ENCODE measurements at places on chromosomes 2 and 18. TPM values are rescaled to one million over a fixed set of nuclear protein-coding genes. Genes with fewer than 3 reads are reported as not detected.

DNA sequence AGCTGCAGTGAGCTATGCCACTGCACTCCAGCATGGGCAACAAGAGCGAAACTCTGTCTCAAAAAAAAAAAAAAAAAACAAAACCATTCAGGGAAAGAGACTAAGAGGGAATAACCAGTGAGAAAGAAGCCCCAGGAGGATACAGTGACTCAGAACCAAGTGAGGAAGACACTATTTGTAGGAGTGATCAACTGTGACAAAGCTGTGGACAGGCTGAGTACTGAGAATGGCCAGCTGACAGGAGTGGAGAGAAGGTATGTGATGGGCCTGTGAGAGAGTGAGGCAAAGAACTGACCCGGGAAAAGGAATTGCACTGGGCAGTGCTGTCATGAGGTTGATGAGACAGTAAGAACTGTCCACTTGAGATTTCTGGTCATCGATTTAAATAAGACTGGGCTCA is 6.7 kb upstream of the LCT start:
- no peak for DNase-seq

ASNSD1 gene
- 35.4 TPM for total RNA-seq

RNASEH1 gene
- total RNA-seq = 41.7 TPM

- DNase-seq = no peak
Observed at GRCh38 chr2:189337656-189338055, 103.6 kb upstream of the WDR75 start.

DNA sequence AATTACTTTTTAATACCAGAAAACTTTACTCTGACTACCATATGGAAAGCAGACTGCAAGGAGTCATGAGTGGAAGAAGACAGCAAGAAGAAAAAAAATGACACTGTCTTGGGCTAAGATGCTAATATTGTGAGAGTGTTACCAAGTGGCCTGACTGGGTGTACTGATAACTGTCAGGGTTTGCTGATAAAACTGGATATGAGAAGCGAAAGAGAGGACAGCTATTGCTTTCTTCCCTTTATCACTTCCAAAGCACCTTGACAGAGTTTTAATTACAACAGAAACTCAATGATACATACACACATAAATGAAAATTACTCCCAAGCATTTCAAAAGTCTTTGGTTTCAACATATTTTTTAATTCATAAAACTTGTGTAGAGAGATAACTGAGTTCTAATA is 368.5 kb downstream of the ZEB2 start:
- DNase-seq = no peak

- no peak for DNase-seq
Observed at GRCh38 chr18:57294547-57294946, 57.8 kb upstream of the ST8SIA3 start.

- no peak for DNase-seq
Observed at GRCh38 chr18:32772581-32773381, at the start of gene KLHL14. KLHL14 (minus strand) TSS chr18:32773023; CDS start chr18:32770591, 2,432 bp downstream.

- no peak for DNase-seq
Observed at GRCh38 chr18:70024829-70025228, 77.2 kb upstream of the CD226 start.

BOLL gene
- not detected for total RNA-seq

FAM237A gene
- not detected for total RNA-seq

PRPF40A gene
- 321 TPM for total RNA-seq

DNA sequence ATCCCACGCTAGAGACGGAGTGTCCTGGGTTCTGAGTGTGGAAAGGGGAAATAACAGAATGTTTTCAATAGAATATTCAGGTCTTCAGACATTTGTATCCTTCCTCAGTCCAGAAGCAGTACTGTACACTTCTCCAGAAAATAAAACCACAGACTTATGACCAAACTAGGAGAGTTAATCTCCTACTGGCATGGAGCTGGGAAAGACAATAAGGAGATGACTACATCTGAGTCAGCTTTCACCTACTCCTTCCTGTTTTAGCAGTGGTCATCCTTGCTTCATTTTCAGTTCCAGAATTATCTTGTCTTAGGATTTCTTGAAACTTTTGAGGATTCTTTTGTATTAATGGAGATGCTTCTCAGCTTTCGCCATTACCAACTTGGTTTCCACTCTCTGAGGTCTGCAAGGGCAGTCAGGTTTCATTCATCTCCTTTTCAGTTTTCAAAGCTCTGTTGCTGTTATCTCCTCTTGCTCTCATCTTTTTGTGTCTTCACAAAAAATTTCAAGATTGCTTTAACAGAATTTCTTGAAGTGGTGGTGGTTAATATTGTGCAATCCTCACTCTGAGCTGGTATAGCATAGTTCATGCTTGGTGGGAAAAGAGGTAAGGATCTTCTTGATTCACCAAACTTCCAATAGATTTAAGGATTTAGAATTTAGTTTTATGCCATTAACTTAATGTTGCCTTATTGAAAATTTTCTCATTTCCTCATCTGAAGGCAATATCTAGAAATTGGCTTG is 23.7 kb upstream of the NR4A2 start:
- DNase-seq = no peak

DNA sequence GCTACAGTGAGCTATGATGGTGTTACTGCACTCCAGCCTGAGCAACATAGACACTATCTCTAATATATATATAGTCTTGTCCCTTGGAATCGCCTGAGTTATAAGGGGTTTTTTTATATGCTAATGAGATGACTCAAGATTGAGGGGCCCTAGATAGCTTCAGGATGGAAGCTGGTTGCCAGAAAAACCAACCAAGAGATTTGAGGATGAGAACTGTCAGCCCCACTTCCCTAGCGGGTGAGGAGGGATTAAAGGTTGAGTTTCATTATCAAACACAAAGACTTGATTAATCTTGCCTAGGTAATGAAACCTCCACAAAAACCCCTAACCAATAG is 12.6 kb upstream of the GALM start:
- no peak for DNase-seq

LIMS4 gene
- not detected for total RNA-seq

GRCh38 chr2:64325477-64325851 is 128.5 kb upstream of the LGALSL start:
- no peak for DNase-seq

GRCh38 chr18:28725876-28726275 is 548.9 kb upstream of the CDH2 start:
- no peak for DNase-seq

- no peak for DNase-seq
Observed at GRCh38 chr2:231679908-231680284, 28.4 kb upstream of the PTMA start.

SNTG2 gene
- not detected for total RNA-seq

GRCh38 chr18:68937029-68937599 is 139.2 kb downstream of the CCDC102B start:
- no peak for DNase-seq

GRCh38 chr2:69087912-69088240 is 74.9 kb downstream of the ANTXR1 start:
- DNase-seq = no peak

TMEM237 gene
- total RNA-seq = 153 TPM

DNA sequence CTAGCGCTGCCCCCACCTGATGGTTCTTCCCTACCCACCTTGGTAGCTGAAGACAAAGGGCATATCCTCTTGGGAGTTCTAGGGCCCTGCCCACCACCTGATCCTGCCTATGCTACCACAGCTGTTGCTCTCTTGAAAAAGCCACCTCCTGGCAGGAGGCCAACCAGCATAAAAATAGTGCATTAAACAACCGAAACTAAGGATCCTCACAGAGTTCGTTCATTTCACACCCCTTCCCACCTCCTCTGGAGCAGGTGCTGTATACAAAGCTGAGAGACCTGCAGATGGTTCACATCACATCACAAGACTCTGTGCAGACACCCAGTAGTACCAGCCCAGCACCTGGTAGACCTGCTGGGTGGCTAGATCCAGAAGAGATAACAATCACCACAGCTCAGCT is 1348.0 kb upstream of the TMEFF2 start:
- DNase-seq = no peak

OSBPL6 gene
- 3.4 TPM for total RNA-seq

DNA sequence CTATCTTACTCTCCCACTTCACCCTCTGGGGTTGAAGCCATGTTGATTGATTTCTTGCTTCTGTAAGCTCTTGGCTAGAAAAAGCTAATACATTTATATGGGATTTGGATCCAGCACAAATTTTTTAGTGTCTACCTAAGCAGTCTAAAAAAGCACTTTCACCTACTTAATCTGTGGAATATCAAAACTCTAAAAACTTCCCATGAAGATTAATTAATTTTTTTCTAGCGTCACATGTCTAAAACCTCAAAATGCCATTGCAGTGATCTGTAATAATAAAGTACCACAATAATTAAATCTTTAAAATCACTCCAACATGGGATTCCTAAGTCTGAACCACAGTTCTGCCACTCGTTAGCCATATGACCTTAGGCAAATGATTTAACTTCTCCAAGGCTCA is 180.1 kb downstream of the EN1 start:
- no peak for DNase-seq

DNA sequence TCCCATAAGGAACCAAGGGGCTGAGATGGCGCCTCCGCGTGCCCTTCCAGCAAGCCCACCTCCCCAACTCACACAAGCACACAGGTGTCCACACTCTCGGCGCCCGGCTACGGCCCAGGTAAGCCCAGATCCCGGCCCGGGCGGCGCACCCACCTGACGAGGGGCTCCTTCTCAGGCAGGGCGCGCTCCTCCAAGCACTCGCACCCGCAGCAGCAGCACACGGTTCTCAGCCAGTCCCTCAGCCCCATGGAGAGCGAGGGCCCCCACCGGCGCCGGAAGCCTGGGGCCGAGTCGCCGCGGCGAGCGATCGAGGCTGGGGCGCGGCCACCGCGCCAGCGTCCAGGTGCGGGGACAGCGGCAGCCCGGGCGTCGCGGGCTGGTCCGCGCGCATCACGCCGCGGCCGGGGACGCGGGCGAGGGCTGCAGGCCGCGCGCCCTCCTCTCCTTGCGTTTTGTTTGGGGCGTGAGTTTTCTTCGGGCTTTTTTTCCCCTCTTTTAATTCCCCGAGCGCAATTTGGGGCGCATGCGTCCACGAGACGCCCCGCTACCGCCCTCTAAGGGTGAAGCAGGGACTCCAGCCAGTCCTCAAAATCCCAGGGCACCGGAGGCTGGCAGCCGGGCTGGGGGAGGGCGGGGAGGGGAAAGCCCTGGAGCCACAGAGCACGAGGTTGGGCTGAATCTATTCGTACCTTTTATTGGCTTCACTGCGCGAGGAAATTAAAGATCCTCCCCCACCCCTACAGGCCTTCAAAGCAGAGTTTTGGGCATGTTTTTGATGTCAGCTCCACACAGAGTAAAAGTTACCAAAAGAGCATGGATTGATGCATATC is at the start of gene MREG:
TSS of gene MREG (minus strand) at position 472 of the 830 bp plus-strand sequence. CDS start at position 248, 224 bp downstream.
- peak; percentile 84 for DNase-seq

GRCh38 chr2:126668254-126668653 is 12.3 kb downstream of the GYPC start:
- no peak for DNase-seq

TAF1B gene
- total RNA-seq = 70.7 TPM

- no peak for DNase-seq
Observed at GRCh38 chr18:31233621-31234275, 71.1 kb upstream of the DSC1 start.

ST3GAL5 gene
- 99.2 TPM for total RNA-seq

SERPINB5 gene
- total RNA-seq = not detected

DNA sequence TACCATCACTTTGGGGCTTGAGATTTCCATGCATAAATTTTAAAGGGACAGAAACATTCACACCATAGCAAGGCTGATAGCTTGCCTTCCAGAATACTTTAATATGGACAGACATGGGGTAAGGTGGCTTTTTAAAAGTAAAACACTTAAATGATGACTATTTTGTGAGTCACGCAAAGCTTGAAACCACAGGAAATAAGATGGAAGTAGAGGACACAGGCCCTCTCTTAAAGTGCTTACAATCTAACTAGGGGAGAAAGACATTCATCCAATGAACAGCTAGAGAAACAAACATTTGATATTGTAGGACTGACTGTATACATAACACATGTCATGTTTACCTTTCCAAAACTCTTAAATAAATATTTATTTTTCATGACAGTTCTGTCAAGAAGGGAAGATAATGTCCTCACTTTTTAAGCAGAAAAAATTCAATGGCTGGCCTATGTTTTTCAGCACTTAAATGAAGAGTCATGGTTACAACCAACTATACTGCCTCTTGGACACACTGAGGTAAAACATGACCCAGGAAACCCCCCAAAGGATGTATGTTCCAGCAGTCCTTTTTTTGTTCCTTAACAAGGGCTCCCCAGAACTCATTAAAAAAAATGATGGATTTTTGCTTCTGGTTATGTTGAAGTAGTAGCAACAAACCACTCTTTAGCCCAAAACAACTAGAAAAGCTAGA is 120.0 kb upstream of the RBMS1 start:
- DNase-seq = no peak

GRCh38 chr2:11068079-11068741 is 87.1 kb upstream of the SLC66A3 start:
- DNase-seq = no peak

ECEL1 gene
- total RNA-seq = 11.9 TPM

CDK15 gene
- total RNA-seq = not detected

TMEFF2 gene
- not detected for total RNA-seq

- DNase-seq = no peak
Observed at GRCh38 chr2:113083296-113083695, 15.5 kb downstream of the IL1F10 start.

- DNase-seq = peak; percentile 97
Observed at GRCh38 chr2:22784566-22784965, 600.4 kb upstream of the KLHL29 start.
